ENCODE measurements at places on chromosomes 7 and 10. TPM values are rescaled to one million over a fixed set of nuclear protein-coding genes. Genes with fewer than 3 reads are reported as not detected.

LRRC17 gene
- 1,308 TPM for total RNA-seq

IRF5 gene
- 0.75 TPM for total RNA-seq

DNA sequence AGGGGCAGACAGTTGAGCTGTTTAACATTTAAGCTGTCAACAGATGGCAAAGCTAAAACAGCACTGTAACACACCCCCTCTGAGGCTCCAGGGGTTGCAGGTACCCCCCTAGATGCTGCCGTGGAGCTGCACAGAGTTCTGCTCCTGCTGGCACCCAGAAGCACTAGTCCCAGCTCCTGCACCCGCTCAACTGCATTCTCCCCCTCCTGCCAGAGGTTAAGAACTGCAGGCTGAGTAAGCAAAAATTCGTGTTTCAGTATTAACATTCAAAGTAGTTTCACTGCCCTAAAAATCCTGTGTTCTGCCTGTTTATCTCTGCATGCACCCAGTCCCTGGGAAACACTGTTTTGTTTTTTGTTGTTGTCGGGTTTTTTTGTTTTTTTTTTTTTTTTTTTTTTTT lies 790.8 kb upstream of the KCND2 start:
- peak; percentile 19 for DNase-seq

DNA sequence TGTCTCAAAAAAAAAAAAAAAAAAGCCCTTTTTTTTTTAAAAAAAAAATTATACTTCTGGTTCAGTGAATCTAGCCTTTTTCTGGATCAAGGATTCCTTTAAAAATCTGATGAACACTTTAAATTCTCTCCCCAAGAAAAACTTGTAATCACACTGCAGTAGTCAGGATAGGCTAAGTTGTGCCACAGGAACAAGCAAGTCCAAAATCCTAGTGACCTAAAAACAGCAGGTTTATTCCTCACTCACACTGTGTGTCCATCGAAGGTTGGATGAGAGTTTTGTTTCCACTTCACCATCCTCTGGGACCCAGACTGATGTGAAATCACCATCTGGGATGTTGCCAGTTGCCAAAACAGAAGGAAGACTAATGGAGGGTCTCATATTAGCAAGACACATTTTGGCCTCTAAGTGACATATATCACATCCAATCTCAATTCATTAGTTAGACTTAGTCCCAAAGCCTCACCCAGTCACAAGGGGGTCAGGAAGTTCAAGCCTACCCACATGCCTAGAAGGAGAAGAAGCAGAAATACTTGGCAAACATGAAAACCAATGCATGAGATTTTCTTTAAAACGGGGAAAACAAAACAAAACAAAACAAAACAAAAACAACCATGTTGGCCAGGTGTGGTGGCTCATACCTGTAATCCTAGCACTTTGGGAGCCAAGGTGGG lies 32.7 kb downstream of the CYP17A1 start:
- DNase-seq, result no peak

DNA sequence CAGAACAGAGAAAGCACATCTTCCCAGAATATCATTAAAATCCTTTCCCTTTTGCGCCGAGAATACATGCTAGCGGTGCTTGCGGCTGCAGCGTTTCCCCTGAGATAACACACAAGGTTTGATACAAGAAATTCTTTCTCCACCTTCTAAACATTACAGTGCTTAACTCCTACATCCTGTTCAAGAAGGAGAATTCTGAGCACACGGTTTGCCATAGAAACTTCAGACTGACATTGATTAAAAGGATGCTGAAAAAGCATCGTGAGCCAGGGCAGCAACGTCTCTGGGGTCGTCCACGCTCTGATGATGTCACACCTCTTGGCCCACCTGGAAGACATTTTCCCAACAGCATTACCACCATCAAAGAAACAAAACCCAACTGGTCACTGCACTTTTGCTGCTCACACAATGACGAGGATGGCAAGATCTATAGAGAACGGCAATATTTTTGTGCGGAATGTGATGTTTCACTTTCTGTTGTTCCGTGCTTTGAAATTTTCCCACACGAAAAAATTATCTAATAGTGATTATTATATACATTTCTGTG lies 27.0 kb upstream of the PRSS1 start:
- DNase-seq, result no peak

CCDC146 gene
- 0.92 TPM for total RNA-seq
